Non-pigmented ciliary epithelial cell (primary cell): ENCODE measurements at places on chromosomes 16 and 17.

- DNase-seq: no peak
Observed at GRCh38 chr16:10949424-10949970, 5.1 kb downstream of the CLEC16A start.

GRCh38 chr17:7023576-7024401 lies 939 bp downstream of the BCL6B start:
- no peak for DNase-seq

GRCh38 chr17:44556166-44556831 lies 985 bp upstream of the FZD2 start:
- no peak for DNase-seq

DNA sequence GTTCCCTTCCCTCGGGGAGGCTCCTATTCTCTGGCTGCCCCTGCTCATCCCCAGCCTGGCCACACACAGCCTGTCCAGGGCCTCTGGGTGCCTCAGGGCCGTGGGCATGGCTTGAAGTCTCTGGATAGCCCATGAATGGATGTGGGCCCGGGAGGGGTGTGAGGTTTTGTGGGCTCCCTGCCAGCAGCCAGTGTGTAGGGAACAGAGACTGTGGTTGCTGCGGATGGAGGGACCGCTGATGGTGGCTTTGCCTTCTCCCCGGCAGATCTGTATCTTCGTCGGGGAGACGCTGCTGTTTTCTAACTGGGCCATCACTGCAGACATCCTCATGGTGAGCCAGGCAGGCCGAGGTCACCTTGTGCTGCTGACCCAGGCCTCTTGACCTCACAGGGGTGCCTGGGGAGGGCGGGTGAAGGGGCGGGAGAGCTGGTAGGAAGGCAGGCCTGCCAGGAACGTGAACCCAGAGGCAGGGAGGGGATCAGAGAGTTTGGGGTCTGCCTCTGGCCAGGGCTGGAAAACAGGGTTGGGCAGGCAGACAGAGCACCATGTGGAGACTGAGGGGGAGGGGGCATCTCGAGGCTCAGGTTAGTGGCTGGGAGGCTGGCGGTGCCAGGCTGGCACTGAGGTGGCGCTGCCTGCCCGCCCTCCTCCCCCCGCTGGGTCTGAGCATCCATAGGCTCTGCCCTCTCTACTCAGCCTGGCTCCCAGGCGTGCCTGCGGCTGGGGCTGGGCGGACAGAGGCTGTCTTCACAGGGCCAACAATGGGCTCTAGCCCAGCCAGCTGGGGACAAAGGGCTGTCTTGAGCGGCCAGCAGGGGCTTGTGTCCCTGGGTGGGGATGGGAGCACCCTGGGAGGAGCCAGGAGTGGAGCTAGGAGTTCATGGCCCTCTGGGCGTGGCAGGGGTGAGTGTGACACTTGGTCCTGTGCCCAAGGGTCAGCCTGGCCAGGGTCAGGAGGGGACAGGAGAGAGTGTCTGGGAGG lies 21.4 kb downstream of the MYBBP1A start:
- DNase-seq: no peak

DNA sequence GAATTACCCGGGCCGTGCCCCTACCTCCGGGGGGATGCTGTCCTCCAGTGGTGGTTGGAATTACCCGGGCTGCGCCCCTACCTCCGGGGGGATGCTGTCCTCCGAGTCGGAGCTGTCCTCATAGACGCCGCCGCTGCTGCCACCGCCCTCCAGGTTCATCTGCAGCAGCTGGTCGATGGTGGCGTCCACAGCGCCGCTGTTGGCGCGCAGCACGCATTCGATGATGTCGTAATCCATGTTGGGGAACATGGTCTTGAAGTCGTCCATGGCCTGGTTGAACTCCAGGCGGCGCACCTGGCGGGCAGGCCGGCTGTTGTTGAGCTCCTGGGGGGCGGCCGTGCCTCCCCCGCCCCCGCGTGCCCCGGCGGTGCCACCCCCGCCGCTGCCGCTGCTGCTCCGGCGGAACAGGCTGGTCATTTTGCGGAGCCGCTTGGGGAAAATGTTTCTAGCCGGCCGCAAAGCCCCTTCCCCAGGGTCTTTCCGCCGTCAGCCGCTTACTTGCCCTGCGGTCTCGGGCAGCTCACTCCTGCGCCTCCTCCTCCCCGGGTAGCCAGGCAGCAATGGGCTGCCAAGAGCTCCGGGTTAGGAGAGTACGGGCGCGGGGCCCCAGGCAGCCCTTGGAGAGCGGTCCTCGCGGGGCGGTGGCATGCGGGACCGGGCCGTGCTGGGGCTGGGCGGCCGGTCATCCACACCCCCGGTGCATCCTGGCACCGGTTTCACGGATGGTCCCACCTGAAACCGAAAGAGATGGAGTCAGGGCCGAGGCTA lies 35.5 kb upstream of the MRPS23 start:
- no peak for DNase-seq

DNA sequence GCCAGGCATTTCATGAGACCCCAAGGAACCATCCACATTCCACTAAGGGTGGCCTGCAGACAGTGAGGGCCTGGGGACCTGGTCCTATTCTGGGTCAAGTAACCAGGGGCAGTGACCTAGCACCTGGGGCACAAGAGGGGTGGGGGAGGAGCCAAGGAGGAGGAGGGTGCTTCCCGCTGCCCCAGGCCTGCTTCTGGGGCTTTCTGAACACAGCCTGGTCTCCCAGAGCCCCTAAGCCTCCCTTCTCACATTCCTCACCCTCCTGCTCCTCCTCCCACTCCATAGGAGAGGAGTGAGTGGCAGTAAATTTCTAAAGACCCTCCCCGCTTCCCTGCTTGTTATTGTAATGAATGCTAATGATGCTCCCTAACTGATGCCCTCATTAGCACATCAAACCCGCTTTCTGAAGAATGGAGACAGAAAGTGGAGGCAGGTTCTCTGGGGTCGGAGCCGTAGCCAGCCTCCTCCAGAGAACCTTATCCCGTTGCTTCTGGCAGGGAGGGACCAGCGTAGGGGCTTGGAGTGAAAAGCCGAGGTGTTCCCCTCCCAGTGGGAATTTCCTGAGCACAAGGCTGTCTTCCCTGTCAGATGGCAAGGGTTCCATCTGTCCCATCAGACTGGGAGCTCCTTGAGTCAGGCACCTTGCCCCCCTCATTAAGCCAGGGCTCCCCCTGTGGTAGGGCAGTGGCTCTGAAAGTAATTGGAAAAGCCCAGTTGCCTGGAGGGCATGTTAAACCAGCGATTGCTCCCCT lies 3.7 kb upstream of the SRCIN1 start:
- DNase-seq: no peak

- DNase-seq: no peak
Observed at GRCh38 chr17:35554668-35555067, 6.0 kb downstream of the SLFN14 start.

DNA sequence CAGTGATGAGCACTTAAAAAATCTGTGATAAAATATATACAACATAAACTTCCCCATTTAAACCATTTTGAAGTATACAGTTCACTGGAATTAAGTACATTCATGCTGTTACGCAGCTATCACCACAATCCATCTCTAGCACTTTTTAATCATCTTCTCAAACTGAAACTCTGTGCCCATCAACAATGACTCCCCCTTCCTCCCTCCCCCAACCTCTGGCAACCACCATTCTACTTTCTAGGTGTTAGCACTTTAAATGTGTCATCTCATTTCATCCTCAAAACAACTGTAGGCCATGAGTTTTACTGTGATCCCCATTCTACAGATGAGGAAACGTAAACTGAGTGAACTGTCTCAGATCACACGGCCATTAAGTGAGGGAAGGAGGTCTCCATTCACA lies 13.8 kb upstream of the TMEM98 start:
- DNase-seq: no peak

GRCh38 chr16:12721841-12722421 lies 81.8 kb downstream of the CPPED1 start:
- no peak for DNase-seq

GRCh38 chr16:67169642-67170167 lies 633 bp upstream of the NOL3 start:
- no peak for DNase-seq

DNA sequence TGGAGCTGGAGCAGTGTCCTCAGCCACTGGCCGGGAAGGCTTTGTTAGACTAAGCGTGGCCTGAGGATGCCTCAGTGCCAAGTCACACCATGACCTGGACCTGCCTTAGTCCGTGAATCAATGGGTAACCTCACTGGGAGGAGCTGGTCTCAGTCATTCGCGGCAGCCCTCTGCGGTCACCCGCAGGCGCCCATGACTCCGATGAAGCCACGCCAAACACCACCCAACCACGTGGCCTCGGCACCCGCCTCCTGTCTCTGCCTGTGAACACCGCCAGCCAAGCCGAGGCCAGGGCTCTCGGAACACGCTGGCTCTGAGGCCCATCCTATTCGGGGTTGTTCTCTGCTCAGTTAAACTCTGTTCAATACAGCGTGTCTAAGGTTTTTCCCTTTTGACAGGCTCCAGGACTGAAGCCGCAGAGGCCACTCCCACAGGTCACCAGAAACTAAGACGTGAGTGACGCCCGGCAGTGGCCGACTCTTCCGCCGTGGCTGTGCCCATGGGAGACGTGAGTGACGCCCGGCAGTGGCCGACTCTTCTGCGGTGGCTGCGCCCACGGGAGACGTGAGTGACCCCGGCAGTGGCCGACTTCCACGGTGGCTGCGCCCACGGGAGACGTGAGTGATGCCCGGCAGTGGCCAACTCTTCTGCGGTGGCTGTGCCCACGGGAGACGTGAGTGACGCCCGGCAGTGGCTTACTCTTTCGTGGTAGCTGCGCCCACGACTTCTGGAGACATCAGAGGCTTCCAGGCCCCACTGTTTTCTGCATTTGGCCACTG lies 16.8 kb upstream of the PABPN1L start:
- DNase-seq: no peak

DNA sequence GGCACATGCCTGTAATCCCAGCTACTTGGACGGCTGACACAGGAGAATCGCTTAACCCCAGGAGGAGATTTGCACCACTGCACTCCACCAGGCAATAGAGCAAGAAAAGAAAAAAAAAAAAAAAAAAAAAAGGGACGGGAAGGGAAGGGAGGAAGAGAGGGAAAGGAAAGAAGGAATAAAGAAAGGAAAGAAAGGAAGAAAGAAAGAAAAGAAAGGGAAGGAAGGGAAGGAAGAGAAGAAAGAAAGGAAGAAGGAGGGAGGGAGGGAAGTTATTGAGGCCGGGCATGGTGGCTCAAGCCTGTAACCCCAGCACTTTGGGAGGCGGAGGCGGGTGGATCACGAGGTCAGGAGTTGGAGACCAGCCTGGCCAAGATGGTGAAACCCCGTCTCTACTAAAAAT lies 50.4 kb upstream of the STAC2 start:
- no peak for DNase-seq

GRCh38 chr16:50967827-50968612 lies 183.1 kb downstream of the SALL1 start:
- no peak for DNase-seq

DNA sequence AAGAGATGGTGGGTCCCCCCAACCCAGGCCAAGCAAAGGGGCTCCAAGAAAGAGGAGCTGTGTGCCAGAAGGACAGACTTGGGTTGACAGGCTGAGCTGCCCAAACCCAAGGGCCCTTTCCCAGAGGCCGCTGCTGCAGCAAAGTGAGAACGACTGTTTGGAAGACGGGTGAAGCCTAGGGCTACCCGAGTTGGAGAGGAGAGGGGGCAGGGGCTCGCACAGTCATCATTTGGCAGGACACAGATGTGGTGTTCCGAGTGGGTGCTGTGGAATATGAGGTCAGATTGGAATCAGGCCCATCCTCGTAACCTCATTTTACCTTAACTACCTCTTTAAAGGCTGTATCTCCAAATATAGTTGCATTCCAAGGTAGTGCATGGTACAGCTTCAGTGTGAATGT lies 5.3 kb upstream of the MFAP4 start:
- DNase-seq: no peak

- DNase-seq: no peak
Observed at GRCh38 chr17:39772987-39773934, 35.5 kb downstream of the GRB7 start.

DNA sequence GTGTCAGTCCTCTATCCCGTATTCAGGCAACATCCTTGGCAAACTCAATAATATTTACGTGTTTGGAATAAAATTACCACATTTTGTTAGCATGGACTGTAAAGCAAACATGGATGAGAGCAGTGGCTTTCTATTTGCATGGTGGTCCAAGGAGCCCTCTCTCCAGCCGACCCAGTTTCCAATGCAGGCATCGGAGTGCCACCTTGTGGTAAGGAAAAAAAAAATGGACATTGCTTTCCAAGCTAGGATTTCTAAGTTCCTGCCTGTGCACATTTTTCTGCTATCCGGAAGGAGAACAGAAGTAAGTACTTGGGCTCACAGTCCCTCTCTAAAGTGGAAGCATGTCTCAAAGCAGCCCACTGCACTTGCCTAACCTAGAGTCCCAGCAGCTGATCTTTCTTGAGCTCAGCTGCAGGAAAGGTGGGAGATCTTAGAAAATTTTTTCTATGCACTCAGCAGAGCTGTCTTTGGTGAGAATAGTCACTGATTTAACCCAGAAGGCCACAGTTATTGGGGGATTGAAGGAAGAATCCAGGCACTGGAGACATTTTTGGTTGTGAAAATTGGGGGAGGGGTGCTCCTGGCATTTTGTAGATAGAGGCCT lies 46.0 kb upstream of the ERCC4 start:
- no peak for DNase-seq

DNA sequence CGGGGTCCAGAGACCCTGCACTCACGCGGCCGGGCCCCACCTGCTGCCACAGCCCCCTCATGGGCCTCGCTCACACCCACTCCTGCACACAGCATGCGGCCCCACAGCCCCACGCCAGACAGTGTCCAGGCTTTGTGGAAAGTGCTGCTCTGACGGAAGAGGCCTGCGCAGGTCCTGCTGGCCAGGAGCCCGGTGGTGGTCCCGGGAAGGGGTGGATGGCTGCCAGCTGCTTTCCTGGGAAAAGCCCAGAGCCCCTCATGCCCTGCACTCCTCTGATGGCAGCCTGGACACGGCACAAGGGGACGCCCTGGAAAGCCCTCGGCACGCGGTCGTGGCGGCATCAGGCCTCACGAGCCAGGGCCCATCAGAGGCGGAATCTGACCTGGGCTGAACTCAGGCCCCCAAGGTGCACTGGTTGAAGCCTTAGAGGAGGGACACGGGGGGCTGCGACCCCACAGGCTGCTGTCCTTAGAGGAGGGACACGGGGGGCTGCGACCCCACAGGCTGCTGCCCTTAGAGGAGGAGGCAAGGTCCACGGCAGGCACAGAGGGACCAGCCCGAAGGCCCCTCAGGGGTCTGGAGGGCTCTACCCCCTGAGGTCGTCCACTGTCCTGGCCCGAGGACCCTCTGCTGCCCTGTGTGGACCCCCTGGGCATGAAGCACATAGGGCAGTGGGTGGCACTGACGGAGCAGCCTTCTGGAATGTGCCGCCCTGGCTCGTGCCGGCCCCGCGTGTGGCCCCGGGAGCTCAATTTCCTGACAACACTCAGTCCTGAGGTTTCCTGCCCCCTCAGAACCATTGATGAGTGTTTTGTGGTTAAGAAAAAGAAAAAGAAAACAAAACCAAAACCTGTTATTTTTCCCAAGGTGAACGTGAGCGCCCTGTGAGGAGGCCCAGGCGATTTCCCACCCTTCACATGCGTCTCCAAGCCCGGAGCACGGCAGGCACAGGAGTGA lies 22.1 kb downstream of the SOX8 start:
- DNase-seq: no peak
